ENCODE measurements at places on chromosomes 4 and X. TPM values are rescaled to one million over a fixed set of nuclear protein-coding genes. Genes with fewer than 3 reads are reported as not detected.

GRCh38 chr4:99868126-99868596 is 26.1 kb downstream of the LAMTOR3 start:
- no peak for DNase-seq

GRCh38 chrX:42017971-42018370 is 94.6 kb upstream of the CASK start:
- DNase-seq: no peak

DNA sequence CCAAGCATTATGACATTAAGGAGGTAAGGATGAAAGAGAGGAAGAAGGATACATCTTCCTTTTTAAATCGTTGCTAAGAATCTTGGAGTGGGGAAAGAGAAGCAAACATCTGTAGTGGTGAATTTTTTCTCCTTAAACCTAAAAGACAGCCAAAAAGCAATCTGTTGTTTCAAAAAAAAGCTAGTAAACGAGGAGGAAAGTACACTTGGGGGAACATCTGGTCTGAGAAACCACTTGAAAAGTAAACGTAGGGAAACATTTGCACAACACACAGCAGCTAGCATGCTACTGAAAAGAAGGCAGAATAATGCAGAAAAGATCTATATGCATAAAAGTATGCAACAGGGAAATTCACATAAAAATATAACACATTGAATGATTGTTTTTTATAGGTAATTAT is 1485.6 kb downstream of the PCDH19 start:
- no peak for DNase-seq

GRCh38 chrX:130560544-130560943 is 158.8 kb downstream of the RBMX2 start:
- no peak for DNase-seq

DNA sequence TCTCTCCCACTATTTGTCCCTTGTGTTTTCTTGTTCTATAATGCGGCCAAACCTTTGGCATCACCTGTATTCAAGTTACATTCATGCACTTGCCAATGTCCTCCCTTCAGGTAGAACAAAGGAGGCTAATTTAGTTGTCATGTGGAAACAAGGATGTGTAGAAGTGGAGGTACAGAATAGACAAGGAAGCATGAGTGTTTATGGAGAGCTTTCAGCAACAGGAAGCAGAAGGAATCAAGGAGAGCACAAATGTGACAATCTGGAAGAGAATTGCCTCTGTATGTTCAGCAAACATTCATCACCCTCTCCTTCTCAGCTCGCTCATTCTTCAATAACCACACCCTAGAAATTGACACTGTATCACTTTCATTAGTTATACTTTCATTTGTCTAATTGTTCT is 103.4 kb downstream of the SLC7A11 start:
- no peak for DNase-seq

- DNase-seq: no peak
Measured at GRCh38 chr4:61044837-61045236, 155.3 kb upstream of the ADGRL3 start.

- no peak for DNase-seq
Measured at GRCh38 chr4:122047456-122048425, 95.9 kb upstream of the TRPC3 start.

DNA sequence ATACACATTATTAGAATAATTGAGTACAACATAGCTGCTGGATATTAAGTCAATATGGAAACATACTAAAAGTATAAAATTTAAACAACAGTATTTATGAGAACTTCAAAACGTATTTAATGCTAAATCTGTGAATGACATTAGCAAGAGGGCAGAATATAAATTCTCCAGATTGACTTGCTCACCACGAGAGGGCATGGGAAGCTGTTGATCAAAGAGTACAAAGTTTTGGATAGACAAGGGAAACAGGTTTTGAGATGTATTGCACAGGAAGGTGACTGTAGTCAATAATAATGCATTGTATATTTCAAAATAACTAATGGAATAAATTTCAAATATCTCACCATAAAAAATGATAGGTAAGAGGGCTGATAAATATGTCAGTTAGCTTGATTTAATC is 768.2 kb downstream of the CENPC start:
- no peak for DNase-seq

- no peak for DNase-seq
Measured at GRCh38 chr4:153122855-153123254, 81.4 kb upstream of the TRIM2 start.

Gene PLAC1
- total RNA-seq: 0.58 TPM

GRCh38 chr4:74658116-74658515 is 136.2 kb downstream of the BTC start:
- no peak for DNase-seq

Gene RRH
- not detected for total RNA-seq

Gene GPRIN3
- total RNA-seq: 2.2 TPM

GRCh38 chr4:87092389-87093141 is 127.9 kb downstream of the KLHL8 start:
- DNase-seq: peak; percentile 63

DNA sequence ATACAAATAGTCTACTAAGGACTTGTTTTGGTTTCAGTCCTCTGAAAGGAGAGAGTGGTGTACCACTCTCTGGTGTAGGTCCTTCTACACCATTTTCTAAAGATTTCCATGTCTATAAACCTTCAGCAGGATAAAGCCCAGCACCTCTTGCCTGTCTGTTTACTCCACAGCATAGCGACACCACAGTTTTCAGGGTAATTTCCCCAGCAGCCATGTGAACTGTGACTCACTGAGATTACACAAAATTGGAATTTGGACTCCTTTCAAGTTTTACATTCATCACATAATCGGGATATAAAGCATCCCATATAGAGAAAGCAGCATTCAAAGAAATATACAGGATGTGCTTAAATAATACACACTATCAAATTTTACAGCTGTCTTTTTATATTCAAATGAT is 229.6 kb downstream of the PRDM5 start:
- peak; percentile 90 for DNase-seq

Gene ARMCX2
- 75.2 TPM for total RNA-seq

GRCh38 chr4:142607976-142608375 is 238.1 kb downstream of the INPP4B start:
- DNase-seq: no peak

GRCh38 chrX:48520455-48520854 is 1.2 kb upstream of the EBP start:
- DNase-seq: no peak

GRCh38 chrX:116276261-116276660 is 105.7 kb downstream of the AGTR2 start:
- no peak for DNase-seq

DNA sequence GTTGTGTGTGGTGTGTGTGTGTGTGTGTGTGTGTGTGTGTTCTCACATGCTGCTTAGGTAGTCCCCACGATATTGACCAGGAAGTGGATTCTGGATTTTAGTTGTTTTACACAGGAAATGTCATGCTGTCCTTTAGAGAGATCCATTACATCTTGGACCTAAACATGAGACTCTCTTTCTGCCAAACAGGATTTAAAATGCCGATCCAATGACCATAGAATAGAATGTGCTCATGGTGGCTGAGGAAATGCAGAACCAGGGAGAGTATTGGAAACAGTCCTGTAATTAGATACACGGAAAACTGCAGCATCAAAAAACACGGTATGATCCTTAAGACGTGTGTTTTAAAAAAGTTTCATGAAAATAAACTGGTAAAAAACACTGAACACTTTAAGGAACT is 347.8 kb upstream of the FRG1 start:
- DNase-seq: no peak

- no peak for DNase-seq
Measured at GRCh38 chrX:130834830-130835229, 68.2 kb downstream of the ENOX2 start.

Gene PLP2
- total RNA-seq: 153 TPM

DNA sequence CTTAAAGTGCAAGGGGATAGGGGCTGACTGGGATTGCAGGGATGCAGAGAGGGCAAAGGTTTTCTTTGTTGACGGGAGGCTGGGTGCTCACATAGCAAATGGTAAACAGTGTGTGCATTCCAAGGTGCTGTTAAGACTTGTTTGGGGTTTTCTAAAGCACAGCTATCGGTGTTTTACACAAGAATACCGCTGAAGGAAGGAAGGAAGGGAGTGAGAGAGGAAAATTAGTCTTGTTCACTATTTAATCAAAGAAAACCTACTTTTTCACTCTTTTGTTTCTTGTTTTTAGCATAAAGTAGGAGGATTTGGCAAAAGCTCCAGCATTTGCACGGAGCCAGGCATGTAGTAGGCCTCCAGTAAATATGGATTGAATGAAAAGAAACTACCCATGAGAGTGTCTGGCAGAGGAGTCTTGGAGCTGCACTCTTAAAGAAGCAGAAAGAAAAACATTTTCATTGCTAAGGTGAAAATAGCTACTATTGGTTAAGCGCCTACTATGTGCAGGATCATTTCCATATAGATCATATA is 99.7 kb downstream of the FIP1L1 start:
- no peak for DNase-seq

DNA sequence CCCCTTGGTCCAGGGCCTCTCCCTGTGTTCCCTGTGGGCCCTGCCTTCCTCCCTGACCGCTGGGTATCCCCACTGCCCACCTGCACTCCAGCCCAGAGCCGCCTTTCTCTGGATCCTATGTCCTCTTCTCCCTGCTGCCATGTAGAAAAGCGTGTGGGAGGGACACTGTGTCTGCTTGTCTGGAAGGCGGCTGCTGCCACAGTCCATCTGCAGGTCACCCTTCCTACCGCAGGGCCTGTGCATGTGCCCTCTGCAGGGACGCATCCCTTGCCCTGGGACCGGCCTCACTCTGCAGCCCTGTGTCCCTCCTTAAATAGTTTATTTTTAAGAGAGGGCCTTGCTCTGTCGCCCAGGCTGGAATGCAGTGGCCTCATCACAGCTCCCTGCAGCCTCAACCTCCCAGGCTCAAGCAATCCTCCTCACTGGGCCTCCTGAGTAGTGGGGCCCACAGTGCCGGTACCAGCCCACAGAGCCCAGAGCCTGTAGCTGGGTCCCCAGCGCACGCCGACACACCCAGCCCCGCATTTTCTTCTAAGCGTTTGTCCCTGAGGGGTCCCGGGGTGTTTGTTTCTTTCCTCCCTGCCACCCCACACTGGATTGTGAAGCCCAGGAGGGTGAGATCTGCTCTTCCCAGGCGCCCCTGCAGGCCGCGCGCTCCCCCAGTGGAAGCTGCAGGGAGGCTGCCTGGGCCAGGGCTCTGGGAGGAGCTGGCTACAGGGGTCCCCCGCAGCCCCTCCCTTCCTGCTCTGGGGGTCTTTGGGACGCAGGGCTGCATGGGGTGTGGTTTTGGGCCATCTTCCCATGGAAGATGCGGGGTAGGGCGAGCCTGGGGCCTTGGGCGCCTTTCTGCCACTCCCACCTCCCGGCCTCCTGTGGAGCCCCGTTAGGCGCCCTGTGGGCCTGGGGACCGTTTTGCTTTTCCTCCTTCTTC is 12.8 kb upstream of the NAT8L start:
- no peak for DNase-seq

GRCh38 chr4:102342404-102343074 is 2.7 kb downstream of the SLC39A8 start:
- no peak for DNase-seq

Gene CEP135
- 15.3 TPM for total RNA-seq

Gene XAGE2
- not detected for total RNA-seq

DNA sequence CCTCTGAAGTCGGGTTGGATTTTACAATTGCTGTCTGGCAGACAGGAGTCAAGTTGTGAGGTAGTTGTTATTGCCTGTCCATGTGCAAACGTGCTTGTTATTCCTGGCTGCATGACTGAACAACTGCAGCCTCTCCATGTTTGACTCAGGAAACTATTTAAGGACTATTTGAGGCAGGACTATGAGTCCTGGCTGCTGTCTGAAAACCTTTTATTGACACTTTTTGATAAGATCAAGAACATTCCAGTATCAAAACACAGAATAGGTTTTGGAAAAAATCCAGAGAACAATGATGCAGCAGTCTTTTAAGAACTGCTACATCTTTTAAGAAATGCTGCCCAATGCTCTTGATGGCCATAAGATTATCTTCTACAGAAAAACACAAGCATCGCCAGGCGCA is 10.0 kb upstream of the SPRY1 start:
- DNase-seq: peak; percentile 95

GRCh38 chr4:70559211-70559830 is 32.7 kb upstream of the AMBN start:
- peak; percentile 47 for DNase-seq

GRCh38 chr4:42895452-42895851 is 2.9 kb downstream of the GRXCR1 start:
- DNase-seq: no peak

GRCh38 chr4:17889692-17890091 is 78.9 kb downstream of the NCAPG start:
- DNase-seq: no peak

Gene RS1
- total RNA-seq: not detected

Gene CORIN
- total RNA-seq: 0.40 TPM

GRCh38 chr4:181525634-181526033 is 717.6 kb upstream of the TENM3 start:
- DNase-seq: no peak

DNA sequence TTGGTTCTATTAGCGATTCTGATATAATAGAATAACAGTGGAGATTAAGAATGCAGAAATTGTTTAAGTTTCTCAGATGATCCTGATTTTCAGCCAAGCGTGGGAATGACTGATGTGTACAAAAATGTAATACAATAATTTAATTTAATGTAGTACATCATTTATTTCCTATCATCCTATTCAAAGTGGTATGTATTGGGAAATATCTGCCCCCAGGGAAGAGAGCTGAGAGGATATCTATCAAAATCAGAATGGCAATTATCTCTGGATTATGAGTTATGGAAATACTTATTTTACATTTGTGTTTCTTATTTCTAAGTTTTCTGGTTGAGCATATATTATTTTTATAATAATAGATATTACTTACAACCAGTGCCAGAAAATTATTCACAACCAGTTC is 3.9 kb downstream of the FABP2 start:
- DNase-seq: no peak

All from endothelial cell of umbilical vein (primary cell).